Thymus (tissue), 14 donors: ENCODE measurements at places on chromosomes 3 and 15. TPM values are rescaled to one million over a fixed set of nuclear protein-coding genes. Genes with fewer than 3 reads are reported as not detected.

CYP19A1 gene
- total RNA-seq: 0.42 TPM

KLHL40 gene
- 0.14 TPM for total RNA-seq

IL1RAP gene
- total RNA-seq: 6.8 TPM

SLC24A5 gene
- total RNA-seq: 0.05 TPM

PRSS50 gene
- 0.05 TPM for total RNA-seq

MAP1A gene
- total RNA-seq: 12.7 TPM

SLC28A2 gene
- not detected for total RNA-seq

CYP1A1 gene
- 0.09 TPM for total RNA-seq

SAMMSON gene
- total RNA-seq: under 0.01 TPM

GUCA1C gene
- not detected for total RNA-seq

GADL1 gene
- 0.09 TPM for total RNA-seq

FLNB gene
- total RNA-seq: 90.5 TPM

MITF gene
- total RNA-seq: 4.8 TPM

BFSP2 gene
- total RNA-seq: 3.6 TPM

TMEM212 gene
- not detected for total RNA-seq

ITGB5 gene
- total RNA-seq: 9.6 TPM

LYZL4 gene
- 0.14 TPM for total RNA-seq

PPP2R3A gene
- total RNA-seq: 0.80 TPM

NECTIN3 gene
- total RNA-seq: 8.9 TPM

SERINC4 gene
- 0.05 TPM for total RNA-seq

CPN2 gene
- total RNA-seq: 0.05 TPM

LRCH3 gene
- total RNA-seq: 25.4 TPM

SPINK8 gene
- total RNA-seq: not detected

TLR9 gene
- total RNA-seq: 0.66 TPM

UBAP1L gene
- 0.61 TPM for total RNA-seq

LAMB2 gene
- 24.9 TPM for total RNA-seq

ST3GAL6 gene
- total RNA-seq: 16.8 TPM

DALRD3 gene
- total RNA-seq: 27.5 TPM

HTR3E gene
- total RNA-seq: not detected

MYO5C gene
- total RNA-seq: 3.2 TPM

DPPA2 gene
- total RNA-seq: 0.14 TPM

LPCAT4 gene
- total RNA-seq: 7.1 TPM

CLDN11 gene
- 0.47 TPM for total RNA-seq

CPEB1 gene
- total RNA-seq: 0.09 TPM

TM6SF1 gene
- total RNA-seq: 2.9 TPM

WDR93 gene
- 0.09 TPM for total RNA-seq

CDV3 gene
- 175 TPM for total RNA-seq

TIMP4 gene
- 0.66 TPM for total RNA-seq

FHIT gene
- total RNA-seq: 13.2 TPM

CCR2 gene
- 7.3 TPM for total RNA-seq

IQCF5 gene
- total RNA-seq: not detected

GOLGA6L7 gene
- total RNA-seq: not detected

AMOTL2 gene
- total RNA-seq: 3.6 TPM
